Smooth muscle cell of the coronary artery (primary cell): ENCODE measurements at places on chromosomes 3 and 15. TPM values are rescaled to one million over a fixed set of nuclear protein-coding genes. Genes with fewer than 3 reads are reported as not detected.

Gene PCBP4
- total RNA-seq, result 27.3 and 54.3 TPM in 2 replicates

Gene NPAP1
- not detected in 2 replicates for total RNA-seq

Gene IQGAP1
- 119 and 177 TPM in 2 replicates for total RNA-seq

Gene DIS3L
- 13.6 and 51.2 TPM in 2 replicates for total RNA-seq

Gene KBTBD13
- under 0.01 TPM in 1 of 2 replicates, not detected in the other for total RNA-seq

Gene CCR9
- total RNA-seq, result not detected in 2 replicates

Gene TAMM41
- total RNA-seq, result 3.5 and 5.1 TPM in 2 replicates

Gene ZSCAN2
- total RNA-seq, result 6.0 and 10.6 TPM in 2 replicates

Gene ZNF385D
- 0.08 and 0.47 TPM in 2 replicates for total RNA-seq

Gene MYL3
- 0.08 and 2.3 TPM in 2 replicates for total RNA-seq

Gene CLDN16
- total RNA-seq, result under 0.01 TPM in 1 of 2 replicates, not detected in the other

Gene CHAC1
- 5.7 and 31.8 TPM in 2 replicates for total RNA-seq

Gene NEK10
- 6.5 and 35.3 TPM in 2 replicates for total RNA-seq

Gene PLA2G4B
- total RNA-seq, result 0.53 and 1.6 TPM in 2 replicates

Gene DPH3
- 12.5 and 15.0 TPM in 2 replicates for total RNA-seq

Gene GMNC
- not detected in 2 replicates for total RNA-seq

Gene BAHD1
- total RNA-seq, result 4.1 and 4.2 TPM in 2 replicates

Gene NAALADL2
- 2.0 and 7.8 TPM in 2 replicates for total RNA-seq

Gene HHLA2
- not detected in 2 replicates for total RNA-seq

Gene NMNAT3
- total RNA-seq, result 0.23 and 2.5 TPM in 2 replicates
